Activated CD4-positive, alpha-beta T cell treated with anti-CD3 and anti-CD28 coated beads, Interleukin-2, amount 10 ng/mL, durations not matched to agents 7 days and 5 days (primary cell): ENCODE measurements at places on chromosomes 12 and 14. TPM values are rescaled to one million over a fixed set of nuclear protein-coding genes. Genes with fewer than 3 reads are reported as not detected.

DNA sequence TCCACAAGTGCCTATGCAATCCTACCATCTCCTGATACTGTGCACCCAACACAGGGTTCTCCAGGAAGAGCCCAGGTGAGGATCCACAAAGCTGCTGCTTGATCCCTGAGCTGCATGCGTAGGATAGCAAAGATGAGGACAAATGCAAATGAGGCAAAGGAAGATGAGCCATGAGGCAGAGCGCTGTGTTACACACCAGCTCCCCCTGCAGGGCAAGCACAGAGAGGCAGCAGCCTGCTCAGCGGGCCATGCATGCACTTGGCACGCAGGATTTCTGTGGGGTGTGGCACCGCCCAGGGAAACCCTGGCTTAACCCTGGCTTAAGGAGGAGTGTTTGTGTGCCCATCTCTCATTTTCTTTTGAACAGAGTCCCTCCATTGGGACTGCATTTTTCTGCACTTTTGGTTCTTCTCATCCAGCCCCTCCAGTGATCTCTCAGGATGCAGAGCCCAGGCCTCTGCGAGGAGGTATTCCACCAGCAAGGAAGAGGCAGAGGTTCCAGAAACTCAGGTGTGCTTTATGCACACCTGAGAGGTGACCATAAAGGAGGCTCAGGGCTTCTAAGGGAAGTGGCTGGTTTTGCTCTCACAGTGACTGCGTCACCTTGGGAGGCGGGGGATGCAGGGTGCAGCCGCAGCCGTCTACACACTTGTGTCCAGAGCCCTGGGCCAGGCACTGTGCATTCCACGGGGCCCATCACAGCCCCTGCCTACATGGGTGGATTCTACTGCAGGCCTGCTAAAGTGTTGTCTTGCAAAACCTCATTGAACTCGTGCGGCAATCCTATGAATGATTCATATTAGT is 973.3 kb upstream of the TMEM132C start:
- DNase-seq = peak; percentile 45
- H3K27ac ChIP-seq = no peak overlapping the region
- no peak overlapping the region for H3K4me3 ChIP-seq
- H3K27me3 ChIP-seq = no peaks in the 10 kb centered on the region
- H3K36me3 ChIP-seq = no peaks in the 10 kb centered on the region

GRCh38 chr14:72547999-72548398 is 345.9 kb downstream of the DPF3 start:
- no peak overlapping the region for H3K27ac ChIP-seq
- no peak for DNase-seq
- peaks cover 38% of the 10 kb centered on the region for H3K4me1 ChIP-seq

- no peaks in the 10 kb centered on the region for H3K27me3 ChIP-seq
- H3K4me3 ChIP-seq = no peak overlapping the region
- H3K36me3 ChIP-seq = peaks cover 32% of the 10 kb centered on the region
- H3K27ac ChIP-seq = no peak overlapping the region
- no peaks in the 10 kb centered on the region for H3K4me1 ChIP-seq
- no peak for DNase-seq
These were observed 25.4 kb downstream of the UTP20 start for GRCh38 chr12:101305226-101305779.

DNA sequence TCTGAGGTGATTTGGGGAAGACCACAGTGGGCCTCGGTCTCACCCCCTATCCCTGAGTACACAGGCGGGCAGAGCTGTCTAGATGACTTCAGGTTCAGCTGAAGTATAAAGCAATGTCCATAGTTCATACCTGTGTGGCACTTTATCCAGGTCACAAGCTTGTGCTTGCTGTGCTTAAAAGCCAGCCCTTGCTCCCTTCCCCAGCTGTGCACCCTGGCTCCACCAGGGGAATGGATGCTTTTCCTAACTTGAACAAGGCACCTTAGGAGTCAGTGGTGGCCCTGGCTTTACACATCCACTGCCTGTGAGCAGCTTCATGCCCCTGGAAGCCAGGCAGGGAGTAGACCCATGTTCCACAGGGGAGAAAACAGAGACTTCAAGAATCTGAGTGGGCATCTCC is 5.5 kb downstream of the CARMIL3 start:
- DNase-seq = no peak
- peaks cover 18% of the 10 kb centered on the region for H3K4me1 ChIP-seq
- H3K36me3 ChIP-seq = no peaks in the 10 kb centered on the region
- H3K27ac ChIP-seq = no peak overlapping the region
- no peak overlapping the region for H3K4me3 ChIP-seq

GRCh38 chr14:63200767-63201166 is 3.5 kb upstream of the RHOJ start:
- no peak for DNase-seq
- H3K27ac ChIP-seq = no peak overlapping the region
- no peak overlapping the region for H3K4me3 ChIP-seq
- peaks cover 1% of the 10 kb centered on the region for H3K27me3 ChIP-seq
- H3K36me3 ChIP-seq = no peaks in the 10 kb centered on the region

DNA sequence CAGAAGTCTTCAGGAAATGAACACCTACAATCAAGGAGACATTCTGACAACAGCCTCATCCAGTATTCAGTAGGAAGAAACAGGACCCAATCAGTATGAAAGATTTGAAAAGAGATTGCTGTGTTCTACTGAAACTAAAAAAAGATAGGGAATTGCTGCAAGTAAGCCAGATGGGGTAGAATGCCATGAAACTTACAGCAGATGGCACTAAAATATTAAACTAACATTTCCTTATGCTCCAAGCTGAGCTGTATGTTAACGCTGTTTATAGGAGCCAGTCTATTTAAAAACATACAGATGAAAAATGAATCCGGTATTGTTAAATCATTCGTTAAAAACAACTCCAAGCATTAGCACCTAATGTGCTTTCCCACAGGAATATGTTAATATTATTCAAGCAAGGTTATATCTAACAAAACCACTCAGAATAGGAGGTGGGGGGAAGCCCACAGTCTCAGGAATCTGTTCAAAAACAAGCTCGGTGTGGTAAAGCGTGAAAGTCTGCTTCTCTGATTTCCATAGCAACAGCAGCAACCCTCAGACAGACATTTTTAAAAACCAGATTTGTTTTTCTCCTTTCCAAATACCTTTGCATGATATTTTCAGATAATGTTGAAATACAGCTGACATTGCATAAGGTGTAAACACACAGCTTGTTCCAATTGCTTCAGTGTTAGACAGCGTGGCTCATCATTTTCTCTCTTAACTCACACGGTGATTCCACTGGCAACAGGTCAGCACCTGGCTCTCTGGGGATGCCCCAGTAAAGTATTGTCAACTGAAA is 131.4 kb upstream of the CCDC175 start:
- no peak overlapping the region for H3K27ac ChIP-seq
- H3K36me3 ChIP-seq = no peaks in the 10 kb centered on the region
- DNase-seq = no peak
- H3K4me3 ChIP-seq = no peak overlapping the region
- peaks cover 2% of the 10 kb centered on the region for H3K27me3 ChIP-seq
- H3K4me1 ChIP-seq = no peaks in the 10 kb centered on the region

DNA sequence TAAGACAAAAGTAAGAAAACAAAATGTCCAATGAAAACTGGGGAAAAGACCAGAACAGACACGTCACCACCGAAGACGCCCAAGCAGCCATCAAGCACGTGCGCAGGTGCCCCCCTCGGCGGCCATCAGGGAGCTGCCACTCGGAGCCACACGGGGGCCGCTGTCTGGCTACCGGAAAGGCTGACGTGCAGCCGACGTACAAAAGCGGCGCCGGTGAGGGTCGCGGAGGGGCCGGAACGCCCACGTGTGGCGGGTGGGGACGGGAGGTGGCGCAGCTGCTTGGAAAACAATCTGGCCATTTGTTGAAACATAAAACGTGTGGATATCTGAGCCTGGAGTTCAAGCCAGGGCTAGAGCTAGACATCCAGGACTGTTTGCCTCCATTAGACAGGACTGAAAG is 60.7 kb downstream of the GALNT9 start:
- no peaks in the 10 kb centered on the region for H3K36me3 ChIP-seq
- no peaks in the 10 kb centered on the region for H3K4me1 ChIP-seq
- no peak for DNase-seq
- H3K27me3 ChIP-seq = no peaks in the 10 kb centered on the region
- no peak overlapping the region for H3K4me3 ChIP-seq

DNA sequence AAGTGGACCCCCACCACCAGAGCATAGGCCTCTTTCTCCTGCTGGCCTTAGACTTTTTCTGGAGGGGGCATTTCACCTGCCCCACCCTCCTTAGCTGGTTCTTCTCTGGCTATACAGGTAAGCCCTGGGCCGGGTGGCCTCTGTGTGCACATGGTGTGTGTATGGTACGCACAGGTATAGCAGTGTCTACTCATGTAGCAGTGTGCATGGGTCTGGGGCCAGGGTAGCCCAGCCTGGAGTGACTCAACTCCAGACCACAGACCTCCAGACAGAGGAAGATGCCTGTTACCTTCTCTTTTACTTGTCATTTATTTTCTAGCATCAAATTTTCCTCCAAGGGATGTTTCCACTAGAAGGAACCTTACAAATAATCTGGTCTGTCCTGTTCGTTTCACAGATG is 6.9 kb downstream of the KCNA5 start:
- no peak overlapping the region for H3K27ac ChIP-seq
- no peaks in the 10 kb centered on the region for H3K36me3 ChIP-seq
- H3K4me3 ChIP-seq = no peak overlapping the region
- peaks cover 25% of the 10 kb centered on the region for H3K27me3 ChIP-seq
- peaks cover 14% of the 10 kb centered on the region for H3K4me1 ChIP-seq
- DNase-seq = no peak

DNA sequence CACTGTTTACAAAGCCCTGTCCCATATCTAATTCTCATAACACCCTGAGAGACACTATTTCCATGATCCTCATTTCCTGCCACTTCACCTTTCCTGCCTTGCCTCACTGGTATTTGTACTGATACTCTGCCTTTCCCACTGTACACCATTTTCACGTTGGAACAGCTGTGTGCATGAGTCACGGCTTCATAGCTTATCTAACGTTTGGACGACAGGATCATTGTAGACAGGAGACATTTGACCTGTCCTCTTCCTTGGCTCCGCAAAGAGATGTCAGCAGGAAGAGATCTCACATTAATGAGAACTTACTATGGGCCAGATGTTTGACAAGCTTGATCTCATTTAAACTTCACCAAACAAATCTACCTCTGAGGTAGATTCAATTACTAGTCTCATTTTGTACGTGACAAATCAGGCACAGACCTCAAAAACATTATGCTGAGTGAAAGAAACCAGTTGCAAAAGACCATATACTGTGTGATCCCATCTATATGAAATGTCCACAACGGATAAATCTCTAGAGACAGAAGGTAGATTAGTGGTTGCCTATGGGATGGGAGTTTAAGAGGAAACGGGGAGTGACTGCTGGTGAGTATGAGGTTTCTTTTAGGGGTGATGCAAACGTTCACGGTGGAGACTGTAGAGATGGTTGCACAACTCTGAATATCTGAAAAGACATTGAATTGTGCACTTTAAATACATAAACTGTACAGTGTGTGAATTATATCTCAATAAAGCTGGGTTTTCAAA is 71.2 kb downstream of the KCNK13 start:
- H3K27me3 ChIP-seq = peaks cover 9% of the 10 kb centered on the region
- H3K27ac ChIP-seq = no peak overlapping the region
- DNase-seq = no peak
- no peak overlapping the region for H3K4me3 ChIP-seq
- H3K36me3 ChIP-seq = no peaks in the 10 kb centered on the region

GRCh38 chr12:9606247-9606646 is 1.5 kb downstream of the KLRB1 start:
- H3K36me3 ChIP-seq = peaks cover 36% of the 10 kb centered on the region
- H3K27me3 ChIP-seq = no peaks in the 10 kb centered on the region
- no peak overlapping the region for H3K4me3 ChIP-seq
- H3K4me1 ChIP-seq = peaks cover 15% of the 10 kb centered on the region
- no peak for DNase-seq
- H3K27ac ChIP-seq = no peak overlapping the region

DNA sequence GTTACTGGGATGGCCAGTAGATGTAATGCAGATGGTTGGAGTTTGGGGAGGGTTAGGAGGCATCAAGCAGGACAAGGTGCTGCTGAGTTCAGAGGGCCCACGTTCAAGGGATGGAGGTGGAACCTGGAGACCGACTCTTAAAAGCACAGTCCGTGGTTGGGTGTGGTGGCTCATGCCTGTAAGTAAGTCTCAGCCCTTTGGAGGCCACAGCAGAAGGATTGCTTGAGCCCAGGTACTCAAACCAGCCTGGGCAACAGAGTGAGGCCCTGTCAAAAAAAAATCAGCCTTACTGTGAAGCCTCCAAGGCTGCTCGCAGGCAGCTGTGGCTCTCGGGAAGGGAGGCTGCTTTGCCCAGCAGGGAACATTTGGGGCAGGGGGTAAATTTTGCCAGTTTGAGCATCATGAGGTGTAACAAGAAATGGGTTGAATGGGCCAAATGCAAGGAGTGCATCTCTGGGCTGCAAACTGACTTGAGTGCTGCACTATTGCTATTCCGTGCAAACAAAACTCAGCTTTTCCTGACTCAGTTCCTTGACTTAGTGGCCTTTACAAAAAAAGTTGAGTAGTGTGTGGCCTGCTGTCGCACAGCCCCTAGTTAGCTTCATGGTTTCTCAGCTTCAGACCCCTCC is 55.0 kb downstream of the ANAPC7 start:
- no peak overlapping the region for H3K27ac ChIP-seq
- peaks cover 53% of the 10 kb centered on the region for H3K36me3 ChIP-seq
- no peaks in the 10 kb centered on the region for H3K27me3 ChIP-seq
- H3K4me1 ChIP-seq = peaks cover 38% of the 10 kb centered on the region
- no peak overlapping the region for H3K4me3 ChIP-seq

DNA sequence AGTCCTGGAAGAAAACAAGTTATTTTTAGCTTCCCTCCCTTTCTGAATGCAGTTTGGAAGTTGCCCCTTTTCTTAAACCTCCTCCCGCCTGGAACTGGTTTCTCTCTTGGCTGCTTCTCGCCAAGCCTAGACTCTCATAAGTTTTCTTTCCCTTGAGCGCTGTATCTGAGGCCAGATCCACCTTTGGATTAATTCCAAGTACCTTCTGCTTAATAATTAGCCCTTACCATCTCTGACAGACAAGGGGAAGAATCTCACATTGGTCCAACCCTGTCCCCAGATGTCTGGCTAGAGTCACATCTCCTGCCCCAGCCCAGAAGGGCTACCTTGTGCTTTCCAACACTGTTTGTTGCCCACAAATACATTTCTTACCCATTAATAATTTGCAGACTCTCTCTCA is 161.8 kb upstream of the RGS6 start:
- H3K4me1 ChIP-seq = no peaks in the 10 kb centered on the region
- peaks cover 2% of the 10 kb centered on the region for H3K36me3 ChIP-seq
- no peak overlapping the region for H3K27ac ChIP-seq

The GALC gene
- 15.5 TPM for total RNA-seq

The AQP6 gene
- not detected for total RNA-seq

The VWF gene
- not detected for total RNA-seq

The CLEC6A gene
- not detected for total RNA-seq
